ENCODE measurements at places on chromosomes 4 and X. TPM values are rescaled to one million over a fixed set of nuclear protein-coding genes. Genes with fewer than 3 reads are reported as not detected.

Gene ADRA2C
- 7.5 TPM for total RNA-seq

Gene UNC5C
- 33.2 TPM for total RNA-seq

Gene CXorf49
- total RNA-seq, result not detected

Gene EDNRA
- total RNA-seq, result 50.6 TPM

Gene ARMCX1
- 60.0 TPM for total RNA-seq

Gene RBM47
- total RNA-seq, result 13.6 TPM

Gene FABP2
- total RNA-seq, result not detected

Gene SMIM31
- total RNA-seq, result not detected

Gene PDCL2
- not detected for total RNA-seq

Gene GYPB
- total RNA-seq, result 44.1 TPM

Gene PPP4R3C
- total RNA-seq, result not detected

Gene MGAT4D
- 0.10 TPM for total RNA-seq

Gene CYP2U1
- total RNA-seq, result 22.0 TPM

Gene SUPT20HL1
- not detected for total RNA-seq

Gene TDO2
- 0.50 TPM for total RNA-seq

Gene FRG1
- 45.4 TPM for total RNA-seq

Gene ARSH
- not detected for total RNA-seq

Gene RS1
- total RNA-seq, result 0.06 TPM

Gene COX7B2
- not detected for total RNA-seq

Gene GUCY1B1
- 22.6 TPM for total RNA-seq

Gene DUSP9
- 0.79 TPM for total RNA-seq

Gene PSMD10
- total RNA-seq, result 88.4 TPM

Gene DAPP1
- 1.5 TPM for total RNA-seq

Gene TIGD2
- 9.6 TPM for total RNA-seq

Gene CENPE
- 7.6 TPM for total RNA-seq

Gene EFHC2
- total RNA-seq, result 8.0 TPM

Gene CXCL10
- total RNA-seq, result 0.28 TPM

Gene CXCL11
- total RNA-seq, result not detected

Gene TLR6
- total RNA-seq, result 6.1 TPM

Gene BEX1
- total RNA-seq, result 114 TPM

Gene TRMT2B
- total RNA-seq, result 13.3 TPM

Gene NUP62CL
- 4.8 TPM for total RNA-seq
